GM10248 (cell line): ENCODE measurements at places on chromosomes 3 and 15.

DNA sequence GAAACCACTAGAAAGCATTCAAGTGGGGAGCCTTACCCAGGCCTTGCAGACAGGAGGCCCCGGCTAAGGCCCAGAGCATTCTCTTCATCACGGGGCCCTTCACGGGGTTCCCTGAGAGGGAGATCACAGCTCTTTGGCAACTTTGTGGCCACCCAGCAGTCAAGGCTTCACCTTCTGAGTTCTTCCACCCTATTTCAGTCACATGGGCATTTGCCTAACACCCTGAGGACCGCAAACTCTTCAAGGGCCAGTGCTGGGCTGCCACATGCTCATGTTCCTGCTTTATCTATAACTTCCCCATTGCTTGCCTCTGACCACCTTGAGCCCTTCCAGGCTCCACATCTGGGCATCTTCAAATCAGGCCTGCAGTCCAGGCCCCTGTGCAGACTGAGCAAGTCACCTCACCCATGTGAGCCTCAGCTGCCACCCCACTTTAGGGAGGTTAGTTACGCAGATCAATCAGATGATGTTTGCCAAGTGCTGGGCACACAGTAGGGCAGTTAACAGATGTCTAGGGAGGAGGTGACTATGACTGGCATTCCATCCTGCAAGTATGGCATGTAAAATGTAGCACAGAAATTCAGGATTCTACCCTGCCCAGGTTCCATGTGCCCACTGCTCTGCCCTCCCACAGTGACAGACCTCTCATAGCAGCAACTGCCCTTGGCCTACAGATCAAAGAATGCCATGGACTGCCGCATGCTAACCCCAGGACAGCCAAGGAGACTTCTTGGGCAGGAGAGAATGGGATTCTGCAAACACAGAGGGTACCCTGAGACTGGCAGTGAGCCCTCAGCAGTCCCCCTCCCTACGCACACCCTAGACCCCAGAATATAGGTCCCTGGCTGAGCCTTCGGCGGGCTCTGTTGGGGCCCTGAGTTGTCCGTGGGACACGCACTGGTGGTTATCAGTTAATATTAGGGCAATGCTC, 37.6 kb upstream of the ZNF710 start:
- DNase-seq: no peak

- DNase-seq: no peak
Measured at GRCh38 chr3:171832989-171833388, 10.2 kb upstream of the TMEM212 start.

- no peak for DNase-seq
Measured at GRCh38 chr3:37466660-37467359, 292.4 kb upstream of the LRRFIP2 start.

- DNase-seq: no peak
Measured at GRCh38 chr3:12486916-12487315, 2.6 kb downstream of the TSEN2 start.

GRCh38 chr15:23642413-23643044, 5.1 kb downstream of the MAGEL2 start:
- no peak for DNase-seq

DNA sequence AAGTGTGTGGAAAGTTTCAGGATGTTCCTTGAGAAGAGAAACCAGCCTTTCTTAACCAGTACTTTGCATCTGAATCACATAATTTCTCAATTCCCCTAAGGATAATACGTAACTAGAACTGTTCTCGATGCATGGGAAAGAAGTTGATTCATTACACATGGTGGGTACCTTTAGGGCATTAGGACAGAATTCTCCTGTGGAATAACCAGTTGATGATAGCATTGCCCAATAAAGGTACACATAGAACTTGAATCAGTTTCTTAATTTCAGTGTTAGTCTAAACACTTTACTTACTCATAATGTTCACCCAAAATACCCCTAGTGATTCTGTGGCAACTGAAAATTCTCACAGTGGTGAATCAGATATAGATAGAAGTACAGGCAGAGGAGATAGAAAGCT, 1030.9 kb downstream of the ROBO1 start:
- DNase-seq: no peak

GRCh38 chr3:114639171-114639570, 345.3 kb downstream of the TIGIT start:
- DNase-seq: no peak

DNA sequence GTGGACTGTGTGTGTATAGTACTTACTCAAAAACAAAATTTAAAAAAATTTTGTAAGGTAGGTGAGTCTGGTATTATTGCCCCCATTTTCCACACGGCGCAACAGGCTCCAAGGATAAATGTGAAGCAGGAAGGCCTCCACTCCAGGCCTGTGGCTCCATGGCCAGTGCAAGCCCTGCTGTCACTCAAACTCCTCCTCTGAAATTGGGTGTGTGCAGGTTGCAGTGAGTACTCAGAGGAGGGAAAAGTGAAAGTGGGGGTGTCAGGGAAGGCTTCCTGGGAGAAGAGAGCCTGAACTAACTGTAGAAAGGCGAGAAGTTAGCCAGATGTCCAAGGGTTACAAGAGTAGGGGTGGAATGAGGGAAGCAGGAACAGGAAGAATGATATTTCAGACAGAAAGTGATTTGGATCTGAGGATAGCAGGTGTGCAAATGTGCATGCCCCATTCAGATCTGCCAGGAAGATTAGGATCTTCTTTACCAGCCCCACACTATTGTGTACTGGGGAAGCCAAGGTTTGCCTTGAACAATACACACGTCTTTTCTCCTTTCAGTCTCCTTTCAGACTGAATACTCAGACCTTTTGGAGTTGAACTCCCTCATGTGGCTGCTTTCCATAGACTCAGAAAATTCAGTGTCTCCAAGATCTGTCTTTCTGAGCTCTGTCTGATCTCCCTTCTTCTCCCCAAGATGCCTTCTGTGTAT, 48.7 kb upstream of the RYK start:
- DNase-seq: no peak

DNA sequence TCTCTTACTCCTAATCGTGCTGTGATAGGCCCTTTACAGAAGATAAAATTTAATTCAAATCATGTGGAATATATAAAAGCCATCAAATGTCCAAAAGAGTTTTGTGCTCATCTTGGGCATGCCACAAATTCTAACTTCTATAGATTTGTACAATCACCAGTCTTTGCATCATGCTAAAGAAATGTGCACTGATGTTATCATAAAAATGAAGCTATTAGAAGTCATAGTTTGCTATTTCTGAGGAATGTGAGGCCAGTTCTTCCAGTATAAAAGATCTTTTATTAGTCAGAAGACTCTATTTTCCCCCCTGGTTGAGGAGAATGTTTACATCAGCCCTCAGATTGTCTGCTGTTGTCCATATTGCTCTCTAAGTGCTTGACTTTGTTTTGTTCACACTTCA, 2.1 kb upstream of the ANXA2 start:
- DNase-seq: no peak

- no peak for DNase-seq
Measured at GRCh38 chr15:51333571-51333970, 4.8 kb downstream of the CYP19A1 start.
